ENCODE measurements at places on chromosomes 4 and X.
A peak's percentile ranks its signal among the peaks of the same experiment; 100 is the strongest.

- H3K27me3 ChIP-seq: no peaks in the 10 kb centered on the region
- peak within 1 kb of the TSS; percentile 39 for H3K4me3 ChIP-seq
- H3K4me1 ChIP-seq: peaks cover 3% of the 10 kb centered on the region
These were observed at the start of gene CC2D2A for GRCh38 chr4:15469402-15470127. CC2D2A (plus strand) TSS chr4:15469882; CDS start chr4:15475933, 6,051 bp downstream.

GRCh38 chr4:65747386-65747785 is 77.1 kb upstream of the EPHA5 start:
- peak; percentile 5 for DNase-seq
- no peak overlapping the region for H3K27ac ChIP-seq
- no peaks in the 10 kb centered on the region for H3K4me1 ChIP-seq
- H3K36me3 ChIP-seq: no peaks in the 10 kb centered on the region
- no peak overlapping the region for H3K4me3 ChIP-seq
- H3K27me3 ChIP-seq: no peaks in the 10 kb centered on the region

DNA sequence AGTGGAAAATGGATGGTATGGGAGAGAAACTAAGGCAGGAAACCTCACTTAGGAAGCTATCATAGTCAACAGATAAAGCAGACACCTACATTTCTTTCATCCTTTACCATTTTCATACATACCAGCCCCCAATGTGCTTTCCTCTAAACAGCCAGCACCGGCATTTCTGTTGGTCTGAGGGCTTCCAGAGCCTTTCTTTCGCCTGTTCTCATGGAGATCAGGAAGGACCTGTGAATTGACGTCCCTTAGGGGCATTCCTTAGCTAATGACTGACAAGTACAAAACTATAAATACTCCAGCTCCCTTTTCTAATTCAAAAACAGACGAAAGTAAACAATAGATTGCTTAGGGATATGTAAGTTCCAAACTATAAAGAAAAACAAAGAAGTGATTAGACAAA is 215.5 kb upstream of the CNKSR2 start:
- H3K4me1 ChIP-seq: no peaks in the 10 kb centered on the region
- no peaks in the 10 kb centered on the region for H3K36me3 ChIP-seq
- DNase-seq: no peak
- peaks cover 3% of the 10 kb centered on the region for H3K27me3 ChIP-seq

DNA sequence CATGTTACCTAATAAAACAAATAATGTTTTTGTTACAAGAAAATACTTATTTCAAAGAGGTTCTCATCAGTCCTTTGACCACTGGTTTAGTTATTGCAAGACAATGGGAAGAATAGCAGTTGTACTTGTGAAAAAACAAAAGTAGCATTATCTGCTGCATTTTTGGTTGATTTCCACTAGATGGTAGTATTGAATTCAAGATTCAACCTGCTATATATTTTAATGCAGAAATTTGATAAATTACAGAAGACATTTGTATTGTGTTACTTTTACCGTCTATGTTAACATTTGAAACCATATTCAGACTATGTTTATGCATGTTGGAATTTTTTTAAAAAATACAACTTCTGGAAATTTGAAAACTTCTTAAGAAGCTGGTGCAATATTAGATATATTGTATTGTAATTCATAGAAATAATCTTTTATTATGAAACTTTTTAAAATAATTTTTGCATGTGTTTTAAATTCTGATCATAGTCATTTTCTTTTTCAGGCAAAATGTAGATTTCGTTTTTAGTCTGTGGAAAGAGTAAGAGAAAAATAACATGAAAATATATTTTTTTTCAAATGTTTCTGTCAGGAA is 56.4 kb downstream of the SPCS3 start:
- H3K4me3 ChIP-seq: no peak overlapping the region
- no peak overlapping the region for H3K27ac ChIP-seq
- H3K4me1 ChIP-seq: no peaks in the 10 kb centered on the region
- H3K36me3 ChIP-seq: no peaks in the 10 kb centered on the region
- no peaks in the 10 kb centered on the region for H3K27me3 ChIP-seq

DNA sequence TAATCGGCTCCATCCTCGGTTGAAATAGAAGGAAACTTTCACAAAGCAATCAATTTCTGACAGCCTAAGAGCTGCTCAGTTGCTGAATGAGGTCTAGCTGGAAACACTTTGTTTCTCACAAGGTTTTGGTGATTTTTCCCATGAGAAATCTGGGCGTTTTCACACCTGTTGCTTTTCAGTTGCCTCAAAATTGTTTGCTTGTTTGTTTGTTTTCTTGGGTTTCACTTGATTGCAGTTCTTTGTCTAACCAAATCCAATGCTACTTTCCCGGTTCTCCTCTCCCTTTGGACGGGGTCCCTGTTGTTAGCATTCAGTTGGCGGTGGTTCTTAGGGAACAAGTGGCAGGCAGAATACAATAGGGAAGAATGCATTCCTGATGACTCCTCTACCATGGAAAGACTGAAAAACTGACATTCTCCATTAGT is 135.5 kb downstream of the PALLD start:
- H3K4me3 ChIP-seq: peak overlapping the region; percentile 55
- H3K4me1 ChIP-seq: peaks cover 36% of the 10 kb centered on the region
- peak overlapping the region; percentile 87 for H3K27ac ChIP-seq
- H3K36me3 ChIP-seq: no peaks in the 10 kb centered on the region
- peak; percentile 79 for DNase-seq

DNA sequence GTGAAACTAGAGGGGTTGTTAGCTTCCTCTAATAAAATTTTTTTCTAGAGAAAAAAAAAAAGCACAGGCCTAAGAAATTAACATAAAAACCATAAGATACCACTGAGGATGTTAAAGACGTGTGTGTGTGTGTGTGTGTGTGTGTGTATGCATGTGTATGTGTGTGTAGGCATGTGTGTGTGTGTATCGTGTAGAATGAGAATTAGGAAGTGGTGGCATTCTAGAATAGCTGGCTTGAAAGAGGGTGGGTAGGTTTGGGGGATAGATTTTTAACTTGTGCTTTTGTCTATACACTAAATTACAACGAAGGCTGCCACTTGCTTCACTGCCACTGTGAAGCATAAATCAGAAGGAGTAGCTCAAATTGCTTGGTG is 22.5 kb upstream of the AFM start:
- no peak overlapping the region for H3K4me3 ChIP-seq
- H3K4me1 ChIP-seq: no peaks in the 10 kb centered on the region
- no peaks in the 10 kb centered on the region for H3K27me3 ChIP-seq
- H3K36me3 ChIP-seq: no peaks in the 10 kb centered on the region
- no peak overlapping the region for H3K27ac ChIP-seq

DNA sequence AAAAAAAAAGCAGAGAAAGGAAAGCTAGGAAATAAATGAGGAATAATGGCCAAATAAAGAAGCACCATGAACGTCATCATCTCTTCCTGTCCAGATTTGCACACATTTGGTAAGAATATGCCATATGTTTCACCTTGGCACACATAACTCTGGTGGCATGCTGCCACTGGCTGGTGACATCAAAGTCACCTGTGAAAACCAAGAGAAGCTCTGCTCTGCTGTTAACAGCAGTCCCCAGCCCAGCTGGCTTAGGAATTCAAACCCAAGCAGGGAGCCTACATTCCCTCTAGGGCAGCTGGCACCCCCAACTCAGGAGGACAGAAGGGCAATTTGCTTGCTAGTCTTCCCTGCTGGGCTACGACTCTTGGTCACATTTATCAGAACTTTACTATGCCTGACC is 77.6 kb downstream of the RASL11B start:
- peaks cover 24% of the 10 kb centered on the region for H3K4me1 ChIP-seq
- peak; percentile 58 for DNase-seq
- no peaks in the 10 kb centered on the region for H3K27me3 ChIP-seq
- H3K27ac ChIP-seq: peak overlapping the region; percentile 59

DNA sequence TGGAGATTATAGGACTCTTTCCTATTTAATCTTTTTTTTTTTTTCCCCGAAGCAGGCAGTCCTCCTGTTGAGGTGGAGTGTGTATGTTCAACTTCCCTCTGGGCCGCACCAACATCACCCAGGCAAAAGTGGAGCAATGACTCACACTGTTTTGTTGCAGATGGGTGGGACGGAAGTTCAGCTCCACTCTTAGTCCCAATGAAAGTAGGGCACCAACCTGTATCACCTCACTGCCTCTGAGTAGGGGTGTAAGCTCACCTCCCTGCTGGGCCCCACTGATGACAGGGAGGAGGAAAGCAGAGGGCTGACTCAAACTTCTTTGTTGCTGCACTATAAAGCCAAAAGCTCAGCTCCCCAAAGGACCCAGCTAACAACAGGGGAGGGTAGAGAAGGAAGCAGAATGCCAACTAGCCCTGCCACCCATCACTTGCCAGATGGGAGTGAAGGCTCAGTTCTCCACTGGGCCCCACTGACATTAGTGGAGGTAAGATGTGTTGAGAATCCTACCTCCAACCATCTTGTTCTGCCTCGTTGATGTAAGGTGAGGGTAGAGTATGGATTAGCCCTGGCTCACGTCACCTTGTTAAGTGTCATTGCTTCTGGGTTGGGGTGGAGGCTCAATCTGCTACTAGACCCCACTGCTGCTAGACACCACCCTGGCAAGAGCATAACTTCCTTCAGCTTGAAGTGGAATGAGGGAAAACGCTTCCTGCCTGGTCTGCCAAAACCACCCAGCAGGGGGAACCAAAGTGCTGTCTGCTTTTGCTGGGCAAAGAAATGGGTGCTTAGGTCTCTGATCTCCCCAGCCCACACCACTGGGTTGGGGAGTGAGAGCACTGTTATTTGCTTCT is 14.1 kb downstream of the RPS6KA3 start:
- H3K4me1 ChIP-seq: no peaks in the 10 kb centered on the region
- H3K27ac ChIP-seq: no peak overlapping the region
- DNase-seq: peak; percentile 12
- H3K27me3 ChIP-seq: peaks cover 13% of the 10 kb centered on the region

- DNase-seq: no peak
- H3K27me3 ChIP-seq: no peaks in the 10 kb centered on the region
- H3K36me3 ChIP-seq: no peaks in the 10 kb centered on the region
- H3K4me3 ChIP-seq: no peak overlapping the region
- H3K27ac ChIP-seq: no peak overlapping the region
- H3K4me1 ChIP-seq: no peaks in the 10 kb centered on the region
These were observed 105.1 kb upstream of the DCLK2 start for GRCh38 chr4:149973181-149973580.

- no peak overlapping the region for H3K27ac ChIP-seq
- peak; percentile 75 for DNase-seq
- H3K4me3 ChIP-seq: no peak overlapping the region
- peaks cover 2% of the 10 kb centered on the region for H3K27me3 ChIP-seq
These were observed 3.8 kb upstream of the GUCY2F start for GRCh38 chrX:109485470-109486340.

DNA sequence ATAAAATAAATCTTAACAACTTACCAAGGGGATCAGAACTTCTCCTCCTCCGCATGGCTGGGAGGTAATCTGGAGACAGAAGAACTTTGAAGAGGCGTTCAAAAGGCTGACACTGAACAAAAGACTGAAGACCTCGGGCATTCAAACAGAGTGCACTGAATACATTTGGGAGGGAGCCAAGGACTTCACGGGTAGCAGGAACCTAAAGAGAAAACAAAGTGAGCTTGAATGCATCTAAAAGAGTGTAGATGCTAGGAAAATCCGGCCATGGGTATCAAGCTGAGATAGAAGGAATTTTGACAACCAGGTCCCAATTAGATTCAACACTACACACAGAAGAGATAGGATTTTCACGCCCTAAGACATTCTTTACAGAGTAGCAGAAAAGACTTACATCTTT is 69.6 kb downstream of the HUWE1 start:
- H3K27me3 ChIP-seq: peaks cover 14% of the 10 kb centered on the region
- no peak overlapping the region for H3K27ac ChIP-seq
- DNase-seq: no peak
- H3K36me3 ChIP-seq: peaks cover 40% of the 10 kb centered on the region
- no peaks in the 10 kb centered on the region for H3K4me1 ChIP-seq

DNA sequence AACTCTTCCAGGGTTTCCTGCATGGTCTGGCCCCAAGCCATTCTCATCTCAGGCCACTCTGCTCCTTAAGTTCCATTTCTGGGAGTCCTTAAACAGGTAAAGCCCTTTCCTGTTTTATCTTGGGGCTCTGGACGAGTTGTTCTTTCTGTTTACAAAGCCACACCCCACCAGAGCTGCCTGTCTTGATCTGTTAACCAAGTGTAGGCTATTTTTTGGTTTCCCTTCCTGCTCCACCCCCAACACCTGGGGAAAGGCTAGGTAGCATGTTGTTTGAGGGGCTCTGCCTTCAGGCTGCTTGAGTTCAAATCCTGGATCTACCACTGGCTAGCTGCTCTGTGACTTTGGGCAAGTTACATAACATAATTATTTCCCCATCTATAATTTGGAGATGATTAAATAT is 40.0 kb downstream of the ERVMER34-1 start:
- no peak overlapping the region for H3K27ac ChIP-seq
- peak; percentile 5 for DNase-seq
- H3K4me1 ChIP-seq: peaks cover 18% of the 10 kb centered on the region
- no peak overlapping the region for H3K4me3 ChIP-seq
- peaks cover 19% of the 10 kb centered on the region for H3K36me3 ChIP-seq

GRCh38 chr4:139641218-139641617 is 24.4 kb upstream of the MGST2 start:
- no peak overlapping the region for H3K4me3 ChIP-seq
- H3K27ac ChIP-seq: no peak overlapping the region
- no peak for DNase-seq
- H3K4me1 ChIP-seq: no peaks in the 10 kb centered on the region
- H3K36me3 ChIP-seq: no peaks in the 10 kb centered on the region

GRCh38 chr4:986428-986878 is 391 bp upstream of the IDUA start:
- H3K4me3 ChIP-seq: peak overlapping the region; percentile 64
- peaks cover 10% of the 10 kb centered on the region for H3K36me3 ChIP-seq
- H3K27ac ChIP-seq: peak overlapping the region; percentile 31
- peaks cover 19% of the 10 kb centered on the region for H3K4me1 ChIP-seq
- H3K27me3 ChIP-seq: no peaks in the 10 kb centered on the region

DNA sequence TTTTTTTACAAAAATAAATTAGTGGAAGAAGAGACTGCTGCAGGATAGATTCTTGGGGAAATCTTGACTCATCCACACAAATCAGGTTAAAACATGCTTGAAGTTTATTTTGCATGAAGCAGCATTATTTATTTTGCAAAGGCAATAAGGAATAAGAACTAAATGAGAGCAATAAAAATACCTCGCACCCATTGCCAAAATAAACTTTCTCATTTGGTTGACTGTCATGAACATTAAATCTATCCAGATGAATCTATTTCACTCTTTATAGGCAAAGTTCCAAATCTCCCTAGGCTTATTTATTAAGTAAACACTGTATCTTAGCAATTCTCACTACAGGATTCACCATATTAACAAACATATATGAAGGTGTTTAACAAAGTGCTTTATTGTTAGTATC is 58.9 kb downstream of the HOPX start:
- no peaks in the 10 kb centered on the region for H3K36me3 ChIP-seq
- no peaks in the 10 kb centered on the region for H3K27me3 ChIP-seq
- H3K4me3 ChIP-seq: no peak overlapping the region
- DNase-seq: peak; percentile 36

DNA sequence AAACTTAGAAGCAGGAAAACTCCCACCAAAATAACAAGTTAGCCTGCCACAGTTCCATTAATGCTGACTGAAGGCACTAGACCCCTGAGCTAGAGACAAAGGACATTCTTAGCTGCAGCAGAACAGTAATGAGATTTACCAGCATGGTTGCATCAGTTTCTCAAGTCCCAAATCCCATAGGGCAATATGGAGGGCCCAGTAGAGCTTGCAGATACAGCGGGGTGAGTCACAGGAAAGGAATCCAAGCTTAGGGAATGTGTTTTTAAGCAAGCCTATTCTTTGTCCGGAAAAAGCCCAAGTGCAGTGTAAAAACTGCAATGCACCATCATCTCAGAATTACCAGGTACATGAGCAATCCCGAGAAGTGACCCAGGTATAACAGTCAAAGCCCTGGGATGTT is 51.3 kb upstream of the EXOC1L start:
- peak; percentile 8 for DNase-seq
- no peaks in the 10 kb centered on the region for H3K4me1 ChIP-seq
- H3K27me3 ChIP-seq: no peaks in the 10 kb centered on the region
- H3K27ac ChIP-seq: no peak overlapping the region
- no peaks in the 10 kb centered on the region for H3K36me3 ChIP-seq

GRCh38 chrX:154462396-154462795 is 4.3 kb downstream of the PLXNA3 start:
- no peak for DNase-seq
- H3K27me3 ChIP-seq: no peaks in the 10 kb centered on the region
- no peak overlapping the region for H3K27ac ChIP-seq
- peaks cover 9% of the 10 kb centered on the region for H3K4me1 ChIP-seq
